Trophoblast cell (in vitro differentiated cells and primary cell): ENCODE measurements at places on chromosomes 1 and 21.
A peak's percentile ranks its signal among the peaks of the same experiment; 100 is the strongest.

DNA sequence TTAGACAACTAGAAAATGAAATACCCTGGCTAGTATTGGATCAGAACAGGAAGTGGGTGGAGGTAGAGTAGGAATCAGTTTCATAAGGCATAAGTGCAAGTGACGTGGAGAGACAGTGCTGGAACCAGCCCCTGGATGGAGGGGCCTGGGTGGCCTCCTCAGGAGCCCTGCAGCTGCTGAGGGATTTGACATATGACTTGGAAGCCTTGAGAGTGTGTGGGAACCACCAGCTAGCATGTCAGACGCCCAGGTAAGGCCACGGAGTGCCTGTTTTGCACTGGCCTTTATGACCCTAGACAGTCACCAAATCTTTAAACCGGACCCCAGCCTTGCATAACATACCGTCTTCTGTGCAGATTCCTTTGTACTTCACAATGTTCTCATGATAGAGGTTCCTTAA lies 94.4 kb downstream of the RAVER2 start:
- peaks cover 50% of the 10 kb centered on the region for H3K36me3 ChIP-seq
- H3K27ac ChIP-seq, result no peak overlapping the region
- no peaks in the 10 kb centered on the region for H3K27me3 ChIP-seq
- no peak overlapping the region for H3K4me3 ChIP-seq
- DNase-seq, result no peak

- H3K36me3 ChIP-seq, result no peaks in the 10 kb centered on the region
- H3K27ac ChIP-seq, result no peak overlapping the region
- no peak overlapping the region for H3K4me3 ChIP-seq
- no peaks in the 10 kb centered on the region for H3K27me3 ChIP-seq
- no peaks in the 10 kb centered on the region for H3K4me1 ChIP-seq
Measured at GRCh38 chr1:209107535-209107934, 476.0 kb upstream of the CAMK1G start.

GRCh38 chr1:101652484-101652883 lies 344.2 kb downstream of the OLFM3 start:
- H3K4me1 ChIP-seq, result peaks cover 4% of the 10 kb centered on the region
- H3K27me3 ChIP-seq, result no peaks in the 10 kb centered on the region
- DNase-seq, result no peak
- H3K36me3 ChIP-seq, result no peaks in the 10 kb centered on the region
- no peak overlapping the region for H3K4me3 ChIP-seq

- no peaks in the 10 kb centered on the region for H3K27me3 ChIP-seq
- H3K4me1 ChIP-seq, result peaks cover 6% of the 10 kb centered on the region
- H3K4me3 ChIP-seq, result no peak overlapping the region
- H3K36me3 ChIP-seq, result peaks cover 2% of the 10 kb centered on the region
- DNase-seq, result peak; percentile 91
- no peak overlapping the region for H3K27ac ChIP-seq
Measured at GRCh38 chr1:235404190-235404589, 37.0 kb downstream of the TBCE start.

DNA sequence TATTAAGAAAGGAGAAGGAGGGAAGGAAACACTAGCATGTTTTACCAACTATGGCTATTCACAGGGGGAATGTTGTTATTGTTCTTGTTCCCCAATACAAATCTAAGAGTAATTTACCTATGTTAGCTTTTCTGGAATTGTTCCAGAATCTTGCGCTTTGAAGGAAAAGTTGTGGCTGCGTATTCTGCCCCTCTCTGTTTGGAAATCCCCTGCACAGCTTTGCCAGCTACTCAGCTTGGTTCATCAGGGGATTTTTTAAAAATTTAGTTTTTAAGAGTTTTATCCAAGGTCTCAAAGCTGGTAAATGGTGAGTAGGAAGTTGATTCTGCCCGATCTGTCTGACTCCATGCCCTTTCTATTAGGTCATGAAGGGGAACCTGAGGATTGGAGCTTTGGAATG lies 9.5 kb upstream of the IRF6 start:
- no peak overlapping the region for H3K4me3 ChIP-seq
- H3K27ac ChIP-seq, result peak overlapping the region; percentile 83
- H3K36me3 ChIP-seq, result no peaks in the 10 kb centered on the region
- peaks cover 20% of the 10 kb centered on the region for H3K4me1 ChIP-seq
- H3K27me3 ChIP-seq, result no peaks in the 10 kb centered on the region
- no peak for DNase-seq

DNA sequence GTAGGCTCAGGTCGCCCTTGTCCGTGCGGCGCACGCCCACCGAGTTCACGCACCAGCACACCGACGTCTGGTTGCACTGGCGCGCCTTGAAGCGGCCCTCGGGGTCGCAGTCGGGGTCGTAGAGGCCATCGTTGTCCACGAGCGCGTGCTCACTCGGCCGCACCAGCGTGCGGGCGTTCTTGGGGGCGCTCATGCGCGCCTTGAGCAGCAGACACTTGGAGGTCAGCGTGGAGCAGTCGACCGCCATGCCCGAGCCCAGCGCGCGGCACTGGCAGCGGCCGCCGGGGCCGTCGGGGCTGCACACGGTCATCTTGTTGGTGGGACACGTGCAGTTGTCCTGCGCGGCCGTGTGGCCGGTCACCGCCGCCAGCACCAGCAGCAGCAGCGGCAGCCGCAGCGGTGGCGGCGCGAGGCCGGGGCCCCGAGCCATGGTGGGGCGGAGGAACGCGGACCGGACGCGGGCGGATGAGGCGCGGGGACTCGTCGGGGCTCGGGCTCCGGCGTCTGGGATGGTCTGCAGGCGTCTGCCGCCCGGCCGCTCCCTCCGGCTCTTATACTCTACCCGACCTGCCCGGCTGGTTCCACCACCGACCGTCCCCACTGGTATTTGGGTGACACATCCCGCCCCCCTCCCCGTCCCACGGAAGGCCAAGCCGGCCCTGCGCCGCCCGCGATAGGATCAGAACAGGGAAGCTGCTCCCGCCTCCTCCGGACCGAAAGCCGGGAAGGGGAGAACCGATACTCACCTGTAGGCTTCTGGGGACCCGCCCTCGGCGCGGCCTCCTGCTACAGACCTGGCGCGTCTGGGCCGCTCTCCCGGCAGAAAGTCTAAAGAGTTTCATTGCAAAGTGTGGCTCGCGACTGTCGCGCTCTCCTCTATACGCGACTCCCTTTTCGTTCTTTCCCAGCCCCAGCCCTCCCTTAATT lies at the start of gene TACSTD2:
Gene TACSTD2 (minus strand): TSS at position 526 of the 927 bp plus-strand sequence. CDS start 96 bp downstream, at position 430.
- peak; percentile 58 for DNase-seq
- H3K4me3 ChIP-seq, result peak within 1 kb of the TSS; percentile 68
- no peaks in the 10 kb centered on the region for H3K36me3 ChIP-seq
- H3K27me3 ChIP-seq, result no peaks in the 10 kb centered on the region

DNA sequence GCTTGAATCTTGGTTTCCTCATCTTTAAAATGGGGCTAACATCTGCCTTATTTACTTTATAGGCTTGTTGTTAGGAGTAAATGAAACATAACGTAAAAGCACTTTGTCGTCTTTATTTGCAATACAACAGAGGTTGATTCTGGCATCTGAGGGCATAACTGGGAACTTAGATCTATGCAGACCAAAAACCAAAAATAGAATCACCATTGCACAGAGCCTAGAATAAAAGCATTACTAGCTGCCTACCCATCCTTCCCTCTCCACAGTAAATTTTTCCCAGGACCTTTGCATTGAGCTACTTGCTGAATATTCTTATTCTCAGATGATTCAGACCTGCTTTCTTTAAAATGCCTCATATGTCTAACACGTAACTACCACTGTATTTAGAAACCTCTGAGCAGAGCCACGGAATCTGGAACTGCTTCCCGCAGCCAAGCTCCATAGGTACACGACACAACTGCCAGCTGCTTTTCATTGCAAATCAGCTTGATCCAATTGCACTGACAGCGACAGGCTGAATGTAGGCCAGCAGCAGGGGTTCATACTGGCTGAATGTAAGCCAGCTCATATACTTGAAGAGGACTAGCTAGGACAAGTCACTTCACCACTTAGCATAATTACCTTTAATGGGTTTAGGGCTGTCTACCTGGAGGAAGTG lies 33.2 kb upstream of the SERBP1 start:
- H3K27me3 ChIP-seq, result no peaks in the 10 kb centered on the region
- no peak overlapping the region for H3K27ac ChIP-seq
- no peak for DNase-seq
- H3K4me1 ChIP-seq, result peaks cover 3% of the 10 kb centered on the region
- no peaks in the 10 kb centered on the region for H3K36me3 ChIP-seq

DNA sequence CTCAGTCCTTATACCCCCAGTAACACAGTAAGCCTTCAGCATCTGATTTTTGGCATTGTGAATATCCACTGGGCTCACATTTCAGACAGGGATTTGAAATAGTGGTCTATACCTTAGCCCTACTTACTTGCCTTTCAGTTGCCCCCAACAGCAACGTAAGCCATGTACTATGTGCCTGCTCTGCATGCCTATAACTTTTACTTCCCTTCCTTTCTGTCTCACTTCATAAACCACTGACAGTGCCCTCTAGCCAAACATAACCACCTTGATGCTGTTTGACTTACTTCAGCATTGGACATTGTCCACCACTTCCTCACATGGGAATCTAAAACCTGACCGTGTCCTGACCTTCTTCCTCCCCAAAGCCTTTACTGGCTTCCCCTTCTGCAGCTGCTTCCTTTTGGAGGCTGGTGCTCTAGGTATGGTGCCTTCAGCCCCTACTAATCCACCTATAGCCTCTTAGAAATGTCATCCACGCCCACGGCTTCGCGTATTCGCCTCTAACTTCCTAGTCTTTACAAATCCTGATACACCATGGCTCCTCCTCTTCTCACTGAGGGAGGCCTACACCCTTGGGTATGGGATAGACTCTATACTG lies 3.6 kb upstream of the ZNF672 start:
- no peaks in the 10 kb centered on the region for H3K27me3 ChIP-seq
- no peak overlapping the region for H3K4me3 ChIP-seq
- no peaks in the 10 kb centered on the region for H3K36me3 ChIP-seq
- H3K4me1 ChIP-seq, result peaks cover 2% of the 10 kb centered on the region
- H3K27ac ChIP-seq, result no peak overlapping the region

DNA sequence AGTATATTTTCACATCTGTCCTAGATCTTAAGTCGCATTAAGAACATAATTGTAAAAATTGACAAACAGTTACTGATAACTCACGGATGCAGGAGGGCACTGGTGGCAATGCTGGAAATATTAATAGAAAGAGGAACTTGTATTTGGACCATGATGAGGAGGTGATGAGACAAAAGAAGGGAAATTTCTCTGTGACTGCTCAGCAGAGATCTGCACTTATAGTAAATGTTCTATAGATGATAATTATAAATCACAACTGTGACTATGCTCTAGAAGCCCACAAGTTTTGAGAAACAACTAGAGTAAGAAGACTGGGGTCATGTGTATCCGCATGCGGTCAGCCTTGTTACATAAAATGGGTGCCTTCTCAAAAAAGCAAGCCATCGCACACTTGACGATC lies 8.7 kb upstream of the DUSP12 start:
- no peak overlapping the region for H3K27ac ChIP-seq
- no peak for DNase-seq
- no peaks in the 10 kb centered on the region for H3K36me3 ChIP-seq
- H3K27me3 ChIP-seq, result no peaks in the 10 kb centered on the region

DNA sequence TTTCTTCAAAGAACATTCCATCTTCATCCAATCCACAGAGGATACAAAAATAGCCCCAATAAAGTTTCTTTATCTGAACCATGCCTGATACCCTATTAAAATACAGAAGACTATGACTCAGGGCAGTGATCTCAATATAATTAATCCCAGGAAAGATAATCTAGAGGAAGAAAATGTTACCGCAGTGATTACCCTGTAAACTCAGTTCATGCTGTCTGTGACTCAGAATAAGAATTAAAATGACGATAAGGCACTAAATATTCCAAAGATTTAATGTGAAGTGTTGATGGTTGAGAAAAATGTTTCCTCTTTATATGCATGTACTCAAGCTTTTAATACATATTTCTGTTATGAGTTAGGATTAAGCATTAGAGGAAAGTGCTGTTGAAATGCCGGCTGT lies 88.6 kb upstream of the LYPLAL1 start:
- no peaks in the 10 kb centered on the region for H3K36me3 ChIP-seq
- H3K4me3 ChIP-seq, result no peak overlapping the region
- H3K27ac ChIP-seq, result no peak overlapping the region
- no peak for DNase-seq

- no peak overlapping the region for H3K4me3 ChIP-seq
- H3K27ac ChIP-seq, result no peak overlapping the region
- no peaks in the 10 kb centered on the region for H3K36me3 ChIP-seq
Measured at GRCh38 chr1:24914226-24915069, 15.6 kb downstream of the RUNX3 start.

DNA sequence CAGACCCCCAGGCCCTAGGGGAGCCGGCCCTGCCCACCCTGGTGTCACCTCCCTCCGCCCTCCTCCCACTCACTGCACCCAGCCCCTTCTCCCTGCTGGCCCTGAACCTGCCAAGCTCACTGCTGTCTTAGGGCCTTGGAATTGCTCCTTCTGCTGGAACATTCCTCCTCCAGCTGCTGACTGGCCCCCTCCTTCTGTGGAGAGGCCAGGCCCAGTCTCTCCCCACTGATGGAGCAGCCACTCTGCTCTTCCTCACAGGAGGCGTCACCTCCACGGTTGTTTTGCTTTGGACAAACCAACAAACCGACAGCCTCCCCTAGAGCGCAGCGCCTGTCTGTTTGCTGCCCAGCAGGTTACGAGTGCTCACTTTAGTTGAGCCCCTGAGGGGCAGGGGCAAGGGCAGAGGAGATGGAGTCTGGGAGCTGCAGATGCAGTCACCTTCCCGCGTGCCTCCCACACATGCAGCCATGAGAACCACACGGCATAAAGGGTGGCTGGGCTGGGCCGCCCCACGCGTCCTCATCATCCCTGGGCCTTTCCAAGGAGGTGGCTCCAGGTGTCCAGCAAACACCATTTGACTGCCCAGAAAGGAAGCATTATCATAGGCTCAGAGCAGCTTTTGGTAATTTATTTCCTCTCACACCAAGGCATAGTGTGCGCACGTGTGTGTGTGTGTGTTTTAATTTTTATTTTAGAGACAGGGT lies 9.4 kb downstream of the OXCT2 start:
- no peaks in the 10 kb centered on the region for H3K27me3 ChIP-seq
- no peak for DNase-seq
- peaks cover 8% of the 10 kb centered on the region for H3K4me1 ChIP-seq
- no peaks in the 10 kb centered on the region for H3K36me3 ChIP-seq

DNA sequence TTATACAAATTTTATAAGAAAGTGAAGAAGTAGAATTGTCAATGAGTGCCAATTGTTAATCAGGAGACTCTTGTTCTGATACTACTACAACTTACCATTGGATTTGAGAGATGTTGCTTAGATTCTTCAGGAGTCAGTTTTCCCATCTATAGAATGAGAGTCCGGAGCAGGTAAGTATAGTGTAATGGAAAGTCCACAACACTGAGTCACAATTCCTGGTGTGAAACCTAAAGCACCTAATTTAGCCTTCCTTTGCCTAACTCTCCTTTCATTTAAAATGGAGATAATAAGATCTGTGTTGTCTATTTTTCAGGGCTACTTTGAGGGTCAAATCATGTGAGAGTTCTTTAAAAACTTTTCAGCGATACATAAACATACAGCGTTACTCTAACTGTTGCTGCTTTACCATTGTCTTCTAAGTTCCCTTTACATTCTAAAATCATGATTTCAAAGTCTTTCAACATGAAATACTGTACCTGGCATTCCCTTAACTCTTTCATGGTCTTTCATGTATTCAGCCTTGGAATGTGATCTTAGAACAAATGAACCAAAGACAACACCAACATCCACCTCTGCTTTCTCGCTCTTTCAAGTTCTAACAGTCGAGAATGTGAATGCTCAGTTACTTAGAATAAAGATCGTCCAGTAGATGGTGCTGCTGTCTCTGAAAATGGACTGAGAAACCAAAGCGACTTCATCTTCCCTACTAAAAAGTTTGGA lies 90.9 kb downstream of the SLC30A10 start:
- no peaks in the 10 kb centered on the region for H3K36me3 ChIP-seq
- H3K27me3 ChIP-seq, result no peaks in the 10 kb centered on the region
- H3K4me1 ChIP-seq, result peaks cover 2% of the 10 kb centered on the region
- no peak overlapping the region for H3K4me3 ChIP-seq
- DNase-seq, result peak; percentile 79

GRCh38 chr21:44823179-44823660 lies 5.4 kb upstream of the SUMO3 start:
- no peak for DNase-seq
- H3K27me3 ChIP-seq, result no peaks in the 10 kb centered on the region
- H3K27ac ChIP-seq, result no peak overlapping the region
- no peaks in the 10 kb centered on the region for H3K36me3 ChIP-seq
